ENCODE measurements at places on chromosomes 4 and X. TPM values are rescaled to one million over a fixed set of nuclear protein-coding genes. Genes with fewer than 3 reads are reported as not detected.
A peak's percentile ranks its signal among the peaks of the same experiment; 100 is the strongest.

- H3K27me3 ChIP-seq = no peaks in the 10 kb centered on the region
- H3K4me1 ChIP-seq = no peaks in the 10 kb centered on the region
- no peak overlapping the region for H3K27ac ChIP-seq
- no peaks in the 10 kb centered on the region for H3K36me3 ChIP-seq
- no peak overlapping the region for H3K4me3 ChIP-seq
Observed at GRCh38 chr4:85078016-85078415, 111.5 kb upstream of the WDFY3 start.

DNA sequence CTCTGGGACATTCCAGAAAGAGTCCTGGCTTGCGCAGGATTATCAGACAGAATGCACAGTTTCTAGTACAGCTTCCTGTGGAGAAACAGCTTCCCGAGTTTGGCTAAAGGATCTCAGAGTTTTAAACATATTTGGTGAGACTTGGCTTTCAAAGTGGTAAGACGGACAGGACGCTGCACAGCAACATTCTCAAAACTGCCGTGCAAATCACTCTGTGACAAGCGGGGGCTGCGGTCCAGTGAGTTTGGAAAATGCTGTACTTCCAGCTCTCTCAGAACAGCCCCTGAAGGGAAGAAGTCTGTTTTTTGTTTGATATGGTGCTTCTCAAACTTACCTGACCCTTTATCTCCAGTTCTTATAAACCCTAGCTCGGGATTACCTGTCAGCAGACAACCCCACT is 18.1 kb downstream of the LGI2 start:
- peaks cover 20% of the 10 kb centered on the region for H3K27me3 ChIP-seq
- H3K27ac ChIP-seq = no peak overlapping the region
- H3K36me3 ChIP-seq = no peaks in the 10 kb centered on the region
- no peak overlapping the region for H3K4me3 ChIP-seq

GRCh38 chrX:99752776-99753175 is 657.3 kb downstream of the PCDH19 start:
- no peaks in the 10 kb centered on the region for H3K36me3 ChIP-seq
- no peaks in the 10 kb centered on the region for H3K4me1 ChIP-seq
- no peaks in the 10 kb centered on the region for H3K27me3 ChIP-seq
- no peak overlapping the region for H3K4me3 ChIP-seq

- H3K36me3 ChIP-seq = no peaks in the 10 kb centered on the region
- DNase-seq = no peak
- H3K27ac ChIP-seq = no peak overlapping the region
- peaks cover 6% of the 10 kb centered on the region for H3K4me1 ChIP-seq
- no peaks in the 10 kb centered on the region for H3K27me3 ChIP-seq
- H3K4me3 ChIP-seq = no peak overlapping the region
Observed at GRCh38 chr4:38192516-38192915, 232.3 kb downstream of the PTTG2 start.

- H3K27ac ChIP-seq = no peak overlapping the region
- no peaks in the 10 kb centered on the region for H3K27me3 ChIP-seq
- H3K36me3 ChIP-seq = no peaks in the 10 kb centered on the region
- no peak overlapping the region for H3K4me3 ChIP-seq
- DNase-seq = no peak
Observed at GRCh38 chr4:76931087-76931486, 18.5 kb upstream of the SEPTIN11 start.

- H3K36me3 ChIP-seq = no peaks in the 10 kb centered on the region
- H3K27me3 ChIP-seq = peaks cover 69% of the 10 kb centered on the region
- DNase-seq = no peak
- H3K4me3 ChIP-seq = peak within 1 kb of the TSS; percentile 2
Observed at GRCh38 chr4:5893004-5893580, at the start of gene CRMP1. TSS of gene CRMP1 (minus strand) at chr4:5893086. CDS start at chr4:5892969, 117 bp downstream.

GRCh38 chr4:85869181-85869580 is 394.2 kb downstream of the ARHGAP24 start:
- H3K4me3 ChIP-seq = no peak overlapping the region
- no peak for DNase-seq
- H3K4me1 ChIP-seq = peaks cover 5% of the 10 kb centered on the region
- H3K27me3 ChIP-seq = no peaks in the 10 kb centered on the region
- H3K36me3 ChIP-seq = no peaks in the 10 kb centered on the region
- H3K27ac ChIP-seq = no peak overlapping the region

GRCh38 chr4:148445860-148446330 is 3.7 kb upstream of the NR3C2 start:
- peaks cover 38% of the 10 kb centered on the region for H3K27me3 ChIP-seq
- DNase-seq = no peak
- no peak overlapping the region for H3K27ac ChIP-seq
- peak overlapping the region; percentile 50 for H3K4me3 ChIP-seq

NSUN7 gene
- total RNA-seq = not detected
